Neural crest cell (in vitro differentiated cells): ENCODE measurements at places on chromosomes 1 and 21. TPM values are rescaled to one million over a fixed set of nuclear protein-coding genes. Genes with fewer than 3 reads are reported as not detected.

AQP10 gene
- total RNA-seq: not detected in 2 replicates

CCDC27 gene
- total RNA-seq: not detected in 2 replicates

IFI6 gene
- total RNA-seq: 15.2 and 16.6 TPM in 2 replicates

KRTAP19-3 gene
- not detected in 2 replicates for total RNA-seq

SLC9C2 gene
- 0.12 TPM in 1 of 2 replicates, not detected in the other for total RNA-seq

CYP4Z1 gene
- not detected in 2 replicates for total RNA-seq

CLDN8 gene
- not detected in 2 replicates for total RNA-seq

GSTM4 gene
- total RNA-seq: 26.7 and 28.2 TPM in 2 replicates

SPRR5 gene
- not detected in 2 replicates for total RNA-seq

CNR2 gene
- not detected in 2 replicates for total RNA-seq

IL20 gene
- total RNA-seq: not detected in 2 replicates

NPR1 gene
- total RNA-seq: 0.57 and 0.93 TPM in 2 replicates

KCNT2 gene
- total RNA-seq: 10.1 and 12.6 TPM in 2 replicates

VHLL gene
- 0.77 TPM in 1 of 2 replicates, not detected in the other for total RNA-seq

NPHP4 gene
- total RNA-seq: 31.9 and 33.2 TPM in 2 replicates

CFAP74 gene
- 0.12 and 0.32 TPM in 2 replicates for total RNA-seq

APH1A gene
- 142 and 145 TPM in 2 replicates for total RNA-seq

GJA4 gene
- 20.2 and 22.3 TPM in 2 replicates for total RNA-seq

FCGR3A gene
- not detected in 2 replicates for total RNA-seq

LEFTY2 gene
- total RNA-seq: not detected in 2 replicates

NECTIN4 gene
- total RNA-seq: not detected in 2 replicates

LHX8 gene
- not detected in 2 replicates for total RNA-seq
